ENCODE measurements at places on chromosomes 2 and 18.
A peak's percentile ranks its signal among the peaks of the same experiment; 100 is the strongest.

DNA sequence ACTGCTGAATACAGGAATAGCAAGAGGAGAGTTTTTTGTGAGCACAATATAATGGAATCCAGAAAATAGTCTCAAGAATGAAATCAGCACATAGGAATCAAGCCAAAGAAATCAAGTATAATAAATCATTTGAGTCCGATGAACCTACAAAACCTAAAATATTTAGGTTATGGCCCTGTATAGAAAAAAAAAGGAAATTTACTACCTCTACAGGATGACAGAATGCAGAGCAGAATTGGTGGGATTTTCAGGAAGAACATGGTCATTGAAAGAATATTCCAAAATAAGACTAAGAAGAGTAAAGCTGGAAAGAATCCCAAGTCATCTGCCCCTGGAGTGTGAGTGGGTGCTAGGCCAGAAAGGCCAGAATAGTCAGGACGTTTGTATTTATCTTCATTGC is 1041.2 kb upstream of the CDH2 start:
- DNase-seq: no peak

DNA sequence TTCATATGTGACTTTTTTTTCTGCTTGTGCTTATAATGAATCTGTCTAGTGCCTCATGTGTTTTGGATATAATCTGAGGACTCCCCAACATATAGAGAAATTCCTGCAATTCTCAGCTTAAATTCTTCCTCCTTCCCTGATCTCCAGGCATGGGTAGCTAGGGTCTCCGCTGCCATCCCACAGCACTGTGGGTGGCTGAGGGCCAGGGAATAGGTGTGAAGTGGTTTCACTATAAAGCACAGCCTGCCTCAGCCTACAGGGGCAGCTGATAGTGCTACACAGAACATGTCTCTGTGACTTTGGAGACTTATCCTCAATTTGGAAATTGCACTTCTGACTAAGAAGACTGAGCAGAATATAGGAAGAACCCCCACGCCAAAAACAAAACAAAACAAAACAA is 137.3 kb upstream of the NABP1 start:
- DNase-seq: no peak

DNA sequence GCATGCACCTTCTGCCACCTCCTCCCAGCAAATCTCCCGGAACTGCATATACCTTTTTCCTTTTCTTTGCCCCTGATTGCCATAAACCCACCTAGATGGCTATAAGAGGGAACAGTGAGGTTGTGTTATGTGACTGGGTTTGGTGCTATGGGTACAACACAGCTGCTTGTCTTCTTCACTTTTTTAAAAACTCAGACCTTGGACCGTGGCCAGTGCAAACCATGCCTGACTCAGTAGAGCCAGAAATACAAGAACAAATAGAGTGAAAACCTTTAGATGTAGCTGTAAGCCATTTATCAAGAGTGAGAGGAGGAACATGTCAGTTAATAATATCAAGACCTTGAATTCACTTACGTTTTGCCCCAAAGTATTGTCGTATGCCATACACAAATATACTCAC is 267.4 kb upstream of the CHAC2 start:
- DNase-seq: peak; percentile 20

GRCh38 chr2:66445925-66446871 is 11.3 kb downstream of the MEIS1 start:
- no peak for DNase-seq

- no peak for DNase-seq
These were observed 27.8 kb upstream of the MLPH start for GRCh38 chr2:237459226-237459625.

GRCh38 chr2:242063436-242063835 is 193.9 kb downstream of the RTP5 start:
- DNase-seq: no peak
